Fibroblast of skin of right biceps (primary cell): ENCODE measurements at places on chromosomes 3 and 15.

DNA sequence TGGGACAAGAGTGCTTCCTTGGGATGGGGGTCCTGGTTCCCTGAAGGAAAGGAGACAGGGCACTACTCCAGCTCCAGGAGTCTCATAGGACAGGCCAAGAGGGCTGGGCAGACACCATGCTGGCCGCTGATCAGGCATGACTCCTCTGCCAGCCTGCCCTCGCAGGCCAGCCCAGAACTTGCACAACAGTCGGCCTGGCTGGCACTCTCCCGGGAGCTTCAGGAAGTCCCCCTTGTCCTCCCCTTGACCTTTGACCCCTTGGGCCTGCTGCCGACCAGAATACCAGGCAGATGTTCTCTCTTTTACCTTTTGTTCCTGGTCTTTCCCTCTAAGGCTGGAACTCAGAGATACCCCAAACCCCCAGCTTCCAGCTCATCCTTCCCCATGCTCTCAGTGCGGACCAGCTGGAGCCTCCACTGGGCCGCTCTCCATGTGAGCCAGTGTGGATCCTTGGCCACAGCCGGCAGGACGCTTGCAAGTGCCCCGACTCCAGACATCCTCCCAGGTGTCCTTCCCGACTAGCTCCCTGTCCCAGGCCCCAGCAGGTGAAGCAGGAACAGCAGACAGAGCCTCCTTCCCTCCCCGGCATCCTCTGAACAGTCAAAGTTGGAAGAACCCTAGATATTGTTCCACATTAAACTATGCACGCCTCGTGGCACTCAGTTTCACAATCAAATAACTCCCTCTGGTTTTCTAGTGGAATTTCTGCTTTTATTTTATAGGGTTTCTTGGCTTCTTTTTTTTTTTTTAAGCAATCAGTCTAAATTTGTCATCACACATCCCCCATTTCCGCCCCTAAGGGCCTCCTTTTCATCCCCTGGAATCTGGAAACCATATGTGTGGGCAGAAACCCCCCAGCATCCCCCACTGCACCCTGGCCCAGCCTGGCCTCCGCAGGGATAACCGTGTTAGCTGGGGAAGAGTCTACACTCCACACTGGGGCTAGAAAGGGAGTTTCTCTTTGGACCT is 15.7 kb downstream of the VPS18 start:
- DNase-seq, result peak; percentile 75

DNA sequence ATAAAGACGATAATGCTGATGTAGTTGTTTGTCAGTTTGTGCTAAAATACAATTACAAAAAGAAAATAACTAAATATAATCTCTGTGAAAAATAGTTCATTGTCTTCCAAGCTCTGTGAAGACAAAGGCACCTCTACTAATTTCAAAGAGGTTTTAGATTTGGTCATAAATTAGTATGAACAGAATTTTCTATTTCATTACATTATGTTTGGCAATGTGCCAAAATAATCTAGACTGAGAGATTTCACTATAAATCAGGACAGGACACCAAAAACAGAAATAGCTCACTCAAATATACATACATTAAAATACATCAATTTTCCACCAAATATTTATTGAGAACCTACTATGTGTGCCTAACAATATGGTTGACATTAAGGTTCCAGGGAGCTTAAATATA is 264.9 kb upstream of the CCDC54 start:
- DNase-seq, result no peak

DNA sequence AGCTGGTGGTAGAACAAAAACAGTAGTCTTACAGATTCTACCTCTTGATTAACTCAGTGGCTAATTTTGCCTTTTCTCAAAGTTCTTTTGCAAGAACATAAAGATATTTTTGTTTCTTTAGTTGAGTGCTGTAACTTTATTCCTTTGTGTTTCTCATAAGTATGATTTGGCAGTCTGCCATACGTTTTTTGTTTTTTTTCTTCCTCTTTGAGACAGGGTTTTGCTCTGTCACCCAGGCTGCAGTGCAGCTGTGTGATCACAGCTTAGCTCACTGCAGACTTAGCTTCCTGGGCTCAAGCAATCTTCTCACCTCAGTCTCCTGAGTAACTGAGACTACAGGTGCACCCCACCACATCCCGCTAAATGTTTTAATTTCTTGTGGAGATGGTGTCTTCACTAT is 22.4 kb downstream of the B3GNT5 start:
- peak; percentile 49 for DNase-seq

GRCh38 chr3:119597548-119598288 is at the start of gene PLA1A:
Gene PLA1A (plus strand): TSS chr3:119597885. CDS start chr3:119597914, 29 bp downstream.
- DNase-seq, result no peak

- DNase-seq, result no peak
Observed at GRCh38 chr3:117136003-117136402, 426.4 kb downstream of the TUSC7 start.

DNA sequence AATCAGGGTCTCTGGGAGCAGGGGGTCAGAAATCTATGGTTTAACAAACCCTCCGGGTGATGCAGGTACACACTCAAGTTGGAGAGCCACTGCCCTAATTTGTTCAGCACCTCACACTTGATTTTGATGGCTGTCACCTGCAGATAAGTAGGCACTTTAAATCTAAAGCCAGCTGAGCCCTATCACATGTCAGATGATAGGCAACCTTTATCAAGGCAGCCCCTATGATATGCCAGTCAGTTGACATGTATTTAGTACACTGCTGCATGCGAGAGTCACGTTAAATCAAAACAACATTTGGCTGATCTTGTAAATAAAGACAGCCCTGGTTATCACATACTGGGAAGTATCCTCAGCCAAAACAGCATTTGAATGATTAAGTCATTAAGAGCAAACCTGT is 104.4 kb upstream of the MCTP2 start:
- no peak for DNase-seq

DNA sequence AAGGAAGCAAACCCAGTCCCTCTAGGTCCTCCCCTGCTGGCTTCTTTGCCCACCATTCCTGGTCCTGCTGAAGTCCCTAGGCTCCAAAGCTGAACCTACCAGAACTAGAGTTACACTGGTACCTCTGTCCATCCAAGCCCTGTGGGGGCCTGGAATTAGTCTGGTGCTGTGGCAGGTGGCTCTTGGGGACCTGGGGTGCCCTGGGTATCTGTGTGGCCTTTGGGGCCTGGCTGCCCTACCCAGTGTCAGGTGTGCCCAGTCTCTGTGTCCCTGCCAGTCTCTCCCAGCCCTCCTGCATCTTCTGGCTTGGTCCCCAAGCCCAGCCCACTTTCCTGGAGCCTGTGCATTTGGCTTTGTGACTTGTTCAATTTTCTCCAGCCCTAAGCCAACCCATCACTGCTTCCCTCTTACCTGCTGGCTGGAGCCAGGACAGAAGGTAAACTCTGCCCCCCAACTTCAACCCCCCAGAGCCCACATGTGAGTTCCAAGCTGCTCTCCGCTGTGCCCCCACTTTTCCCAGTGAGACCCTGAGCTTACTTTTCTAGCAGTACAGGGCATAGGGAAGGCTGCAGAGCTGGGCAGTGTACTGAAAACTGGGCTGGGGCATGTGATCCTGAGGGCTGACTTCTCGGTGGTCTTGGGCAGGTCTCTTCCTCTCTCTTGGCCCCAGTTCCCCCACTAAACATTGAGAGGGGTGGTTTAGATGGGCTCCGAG is 28.3 kb upstream of the HHATL start:
- DNase-seq, result no peak
